Stimulated activated effector memory CD8-positive, alpha-beta T cell treated with anti-CD3 and anti-CD28 coated beads, Interleukin-12 subunit alpha, Interleukin-12 subunit beta, amount 100 ng/mL, for 72 hours (primary cell): ENCODE measurements at places on chromosomes 2 and 18.
A peak's percentile ranks its signal among the peaks of the same experiment; 100 is the strongest.

GRCh38 chr18:76437011-76437410, 58.0 kb downstream of the ZNF516 start:
- DNase-seq: no peak

DNA sequence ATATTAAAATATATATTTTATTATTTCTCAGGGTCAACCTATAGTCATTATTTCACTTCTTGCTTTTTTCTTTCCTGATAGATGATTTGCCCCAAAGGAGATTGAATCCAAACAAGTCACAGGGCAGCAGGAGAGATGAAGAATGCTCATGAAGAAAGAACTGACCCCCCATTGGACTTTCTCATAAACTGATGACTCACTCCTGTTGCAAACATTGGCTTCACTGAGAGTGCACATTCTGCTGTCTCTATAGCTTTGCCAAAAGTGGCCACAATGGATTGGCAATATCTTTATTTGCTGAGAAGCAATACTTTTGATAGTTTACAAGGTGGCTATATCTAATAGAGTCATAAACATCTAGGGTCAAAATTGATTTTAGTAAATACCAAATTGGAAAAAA, 55.9 kb upstream of the ZNF385B start:
- no peak for DNase-seq

- no peak for DNase-seq
Measured at GRCh38 chr2:160784034-160784433, 290.4 kb upstream of the RBMS1 start.

DNA sequence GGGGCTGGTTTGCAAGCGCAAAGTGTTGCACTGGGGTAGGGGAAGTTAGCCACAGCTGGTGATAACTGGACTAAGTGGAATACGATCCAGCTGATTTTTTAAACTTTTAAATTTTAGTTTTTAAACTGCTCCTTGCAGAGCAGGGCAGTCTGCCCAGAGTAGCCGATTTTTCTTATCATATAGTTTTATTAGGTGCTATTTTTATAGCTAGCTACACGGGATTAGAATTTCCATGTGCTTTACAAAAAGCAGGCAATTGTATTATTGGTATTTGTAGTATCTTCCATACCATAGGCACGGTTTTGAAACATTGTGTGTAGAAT, 9.6 kb downstream of the CPLX4 start:
- DNase-seq: no peak

DNA sequence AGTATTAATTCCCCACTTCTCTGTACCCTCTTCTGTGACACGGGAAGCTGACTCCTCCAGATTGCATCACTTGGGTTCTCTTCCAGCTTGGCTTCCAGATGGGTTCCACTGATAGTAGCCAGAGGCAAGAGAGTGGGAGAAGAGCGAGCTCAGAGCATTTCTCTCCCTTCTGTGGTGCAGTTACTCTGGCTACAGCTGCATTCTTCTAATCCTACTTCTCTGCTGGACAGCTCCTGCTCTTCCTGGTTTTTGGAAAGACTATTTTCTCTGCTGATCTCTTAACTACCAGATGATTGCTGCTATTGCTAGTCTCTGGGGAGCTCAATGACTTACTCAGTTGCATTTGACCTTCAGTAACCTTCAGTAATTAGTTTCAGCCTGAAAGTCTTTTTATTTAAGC, 187.5 kb upstream of the MAP2 start:
- DNase-seq: no peak

DNA sequence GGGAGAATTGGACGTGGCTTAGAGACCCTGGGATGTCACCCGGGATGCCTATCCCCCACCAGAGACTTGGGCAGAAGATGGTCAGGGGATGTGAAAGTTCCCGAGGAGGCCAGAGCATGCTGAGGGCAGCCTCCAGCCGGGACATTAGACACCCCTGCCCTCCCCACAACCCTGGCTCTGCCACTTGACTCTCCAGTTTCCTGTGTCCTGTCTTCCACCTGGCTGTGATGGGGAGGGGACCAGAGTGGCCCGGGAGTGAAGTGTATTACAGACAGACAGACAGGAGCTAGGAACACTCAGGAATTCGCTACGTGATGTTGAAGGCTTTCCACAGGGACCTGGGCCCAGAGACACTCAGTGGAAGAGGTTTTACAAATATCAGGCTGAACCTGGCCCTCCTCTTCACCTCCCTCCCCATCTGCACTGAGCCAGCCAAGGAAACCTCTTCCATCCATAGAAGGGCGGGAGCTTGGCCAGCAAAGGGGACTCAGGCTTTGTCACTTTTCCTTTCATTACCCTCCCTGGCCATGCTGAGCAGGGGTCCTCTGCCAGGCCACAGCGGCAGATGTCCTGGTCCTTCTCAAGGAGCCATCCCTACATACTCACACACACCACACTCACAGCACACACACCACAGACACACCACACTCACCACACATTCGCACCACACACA, 60.7 kb downstream of the SDC1 start:
- no peak for DNase-seq

DNA sequence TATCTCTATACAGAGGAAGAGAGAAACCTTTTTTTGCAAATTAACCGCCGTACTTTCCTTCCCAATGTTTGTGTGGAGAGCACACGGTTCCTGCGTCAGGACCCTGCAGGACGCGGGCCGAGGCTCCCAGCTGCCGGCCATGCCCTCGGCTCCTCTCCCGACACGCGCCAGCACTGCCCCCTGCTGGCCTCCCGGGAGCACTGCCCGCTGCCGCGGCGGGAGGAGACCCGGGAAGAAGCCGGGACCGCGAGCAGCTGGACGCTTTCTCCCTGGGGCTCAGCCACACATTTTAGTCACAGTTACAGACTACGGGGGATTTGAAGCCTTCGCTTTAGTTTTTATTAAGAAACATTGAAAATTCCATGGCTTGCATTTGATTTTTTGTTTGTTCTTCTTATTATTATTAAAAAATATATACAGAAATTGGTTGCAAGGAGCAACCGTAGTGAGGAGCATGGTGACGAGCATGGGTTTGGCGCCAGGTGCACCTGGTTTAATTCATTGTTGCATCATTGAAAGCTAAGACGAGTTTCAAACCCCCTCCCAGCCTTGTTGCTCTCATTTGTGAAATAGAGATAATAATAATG, 401.2 kb downstream of the GALR1 start:
- peak; percentile 81 for DNase-seq

DNA sequence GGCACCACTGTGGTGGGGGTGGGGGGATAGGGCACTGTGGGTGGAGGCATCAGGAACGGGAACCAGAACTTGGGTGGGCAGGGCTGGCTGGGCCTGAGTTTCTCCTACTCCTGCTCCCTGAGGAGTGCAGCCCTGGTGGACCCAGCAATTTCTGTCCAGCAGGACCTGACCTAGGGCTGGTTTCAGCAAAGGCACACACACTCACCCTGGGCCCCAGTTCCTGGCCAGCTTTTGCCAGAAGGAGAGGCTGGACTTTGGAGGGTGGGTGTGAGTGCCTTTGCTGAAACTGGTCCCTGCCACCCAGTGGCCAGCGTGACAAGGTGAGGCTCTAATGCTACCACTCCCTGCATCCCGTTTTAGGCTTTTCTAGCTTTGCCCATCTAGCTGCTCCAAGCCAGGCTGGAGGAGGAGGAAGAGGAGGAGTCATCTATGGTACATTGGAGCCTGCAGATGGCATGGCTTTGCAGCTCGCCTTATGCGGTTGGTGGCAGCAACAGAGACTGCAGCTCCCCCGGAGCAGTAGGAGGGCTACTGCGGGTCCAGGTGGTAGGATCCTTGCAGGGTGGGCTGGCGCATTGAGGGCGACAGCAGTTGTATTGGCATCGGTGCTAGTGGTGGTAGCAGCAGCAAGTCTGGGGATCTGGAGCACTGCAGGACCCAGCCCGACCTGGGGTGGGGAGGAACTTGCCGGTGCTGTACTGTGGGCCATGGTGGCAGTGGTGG, 40.4 kb upstream of the IMP4 start:
- no peak for DNase-seq

DNA sequence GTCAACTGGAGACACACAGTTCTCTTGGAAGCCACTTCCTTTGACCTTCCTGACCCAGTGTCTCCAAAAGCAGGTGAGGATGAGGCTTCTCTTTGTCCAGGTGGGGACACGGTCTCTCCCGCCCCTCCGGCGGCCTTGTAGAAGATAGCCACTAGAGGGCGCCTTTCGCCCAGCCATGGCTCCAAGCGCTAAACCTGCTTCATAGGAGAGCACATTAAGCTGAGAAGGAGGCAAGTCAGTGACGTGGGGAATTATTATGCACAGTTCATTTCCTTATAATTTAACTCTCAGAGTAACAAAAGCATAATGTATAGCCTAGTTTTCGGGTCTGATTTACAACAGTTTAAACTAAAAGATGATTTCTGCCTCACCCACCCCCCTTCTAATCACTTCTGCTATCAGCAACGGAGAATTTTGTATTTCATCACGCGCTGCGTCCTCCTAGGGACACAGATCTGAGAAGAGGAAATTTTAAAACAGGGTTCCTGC, 208.7 kb downstream of the ICOS start:
- peak; percentile 67 for DNase-seq

DNA sequence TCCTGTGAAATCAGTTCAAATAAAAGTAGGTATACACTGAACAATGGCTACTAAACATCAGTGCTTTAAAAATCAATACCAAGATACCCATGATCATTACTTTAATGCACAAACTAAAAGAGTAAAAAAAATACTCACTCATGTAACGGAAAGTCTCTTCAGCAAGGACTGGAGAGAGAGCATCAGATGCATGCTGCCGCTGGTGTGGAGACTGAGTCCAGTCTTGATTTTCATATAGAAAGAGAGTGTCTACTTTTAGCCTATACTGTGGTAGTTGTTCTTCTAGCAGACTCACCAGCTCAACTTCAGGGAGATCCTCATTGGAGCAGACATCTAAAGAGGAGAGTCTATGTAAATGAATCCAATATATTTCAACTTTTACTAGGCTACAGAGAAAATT, 44.0 kb downstream of the TRAK2 start:
- no peak for DNase-seq

- DNase-seq: peak; percentile 20
Measured at GRCh38 chr18:12990123-12990475, 1.1 kb upstream of the CEP192 start.

DNA sequence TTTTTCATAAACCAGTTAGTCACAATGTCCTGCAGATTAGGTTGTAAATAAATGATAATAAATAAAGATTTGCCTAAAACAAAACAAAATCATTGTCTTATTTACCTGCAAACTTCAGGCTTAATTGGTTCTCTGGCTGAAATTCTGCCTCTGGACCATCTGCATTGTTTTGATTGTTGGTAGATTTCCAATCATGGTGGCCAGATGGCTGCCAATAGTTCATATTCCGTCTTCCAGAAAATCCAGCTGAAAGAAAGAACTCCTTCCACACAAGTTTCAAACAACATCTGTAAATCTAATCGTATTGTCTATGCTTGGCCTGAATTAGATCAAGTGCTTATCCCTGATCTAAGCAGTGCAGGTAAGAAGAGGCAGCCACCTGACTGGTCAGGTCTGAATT, 771.1 kb upstream of the ZEB2 start:
- DNase-seq: no peak

DNA sequence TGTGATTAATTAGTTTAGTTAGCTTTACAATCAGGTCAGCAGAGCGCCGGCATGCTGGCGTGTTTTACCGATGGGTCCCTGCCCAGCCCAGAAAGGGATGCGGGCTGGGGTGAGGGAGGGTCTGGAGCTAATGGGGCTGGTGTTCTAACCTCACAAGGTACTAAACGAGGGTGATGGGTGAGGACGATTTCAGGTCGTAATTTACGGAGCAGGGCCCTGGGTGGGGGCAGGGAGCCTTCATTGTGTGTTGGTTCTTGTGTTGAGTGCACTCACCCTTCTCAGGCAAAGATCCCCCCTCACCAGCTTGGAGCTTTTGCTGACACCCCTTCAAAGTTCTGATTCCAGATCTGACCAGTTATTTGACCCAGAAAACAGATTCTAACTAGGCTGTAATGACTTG, 39.5 kb downstream of the PTGR3 start:
- DNase-seq: no peak

DNA sequence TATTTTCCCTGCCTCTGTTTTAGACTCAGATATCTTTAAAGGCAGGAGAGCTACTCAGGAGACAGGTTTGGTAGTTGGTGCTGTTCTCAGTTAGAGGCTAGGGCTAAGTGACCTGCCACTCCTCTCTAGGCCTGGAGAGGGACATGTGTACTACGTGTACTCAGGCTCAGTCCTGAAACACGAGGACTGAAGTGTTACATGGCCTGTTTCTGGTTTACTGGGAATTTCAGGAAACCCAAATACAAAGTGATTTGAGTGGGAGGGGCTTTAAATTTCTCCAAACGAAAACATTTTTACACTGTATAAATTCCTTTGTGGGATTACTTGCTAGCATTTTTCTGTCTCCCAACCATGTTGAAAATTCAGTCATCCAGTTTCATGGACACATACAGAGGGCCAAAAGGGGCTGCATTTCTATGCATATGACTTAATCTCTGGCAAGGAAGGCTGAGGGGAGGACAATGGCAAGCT, 343.3 kb downstream of the CYP26B1 start:
- DNase-seq: no peak

DNA sequence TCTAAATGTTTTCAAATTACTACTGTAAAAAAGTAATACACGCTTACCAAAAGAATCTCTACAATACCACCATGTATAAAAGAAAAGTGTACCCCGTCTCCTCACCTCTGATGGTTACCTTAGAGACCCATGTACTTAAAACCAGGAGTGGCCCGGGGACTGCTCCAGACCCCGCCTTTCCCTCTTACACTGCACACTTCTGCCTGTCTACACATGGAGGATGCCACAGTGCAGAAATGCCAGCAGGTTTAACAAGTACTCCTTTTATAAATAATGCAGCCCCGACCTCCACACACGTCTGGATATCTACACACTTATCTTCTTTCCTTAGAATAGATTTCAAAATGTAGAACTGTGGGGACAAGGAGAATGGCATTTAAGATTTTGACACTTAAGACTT, 5.3 kb downstream of the HDAC4 start:
- DNase-seq: no peak

- DNase-seq: no peak
Measured at GRCh38 chr18:37543321-37543720, 22.3 kb downstream of the CELF4 start.

DNA sequence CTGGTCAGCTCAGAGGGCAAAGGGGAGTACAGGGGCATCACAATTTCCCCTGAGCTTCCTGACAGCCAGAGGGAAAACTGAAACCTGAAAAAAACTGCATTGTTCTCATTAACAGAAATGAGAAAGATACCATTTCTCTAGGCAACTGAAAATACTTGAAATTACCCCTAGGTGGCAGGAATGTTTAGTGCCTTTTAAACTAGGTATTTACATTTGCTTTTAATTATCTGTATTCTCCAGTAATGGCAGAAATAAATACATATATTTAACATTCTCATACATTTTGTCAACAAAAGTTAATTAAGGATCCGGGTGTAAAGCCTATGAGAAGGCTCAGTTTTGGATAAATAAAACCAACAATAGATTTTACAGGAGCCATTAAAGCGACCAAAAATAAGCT, 34.5 kb downstream of the RPL31 start:
- DNase-seq: no peak

GRCh38 chr2:136247204-136247950, 129.4 kb upstream of the CXCR4 start:
- no peak for DNase-seq

DNA sequence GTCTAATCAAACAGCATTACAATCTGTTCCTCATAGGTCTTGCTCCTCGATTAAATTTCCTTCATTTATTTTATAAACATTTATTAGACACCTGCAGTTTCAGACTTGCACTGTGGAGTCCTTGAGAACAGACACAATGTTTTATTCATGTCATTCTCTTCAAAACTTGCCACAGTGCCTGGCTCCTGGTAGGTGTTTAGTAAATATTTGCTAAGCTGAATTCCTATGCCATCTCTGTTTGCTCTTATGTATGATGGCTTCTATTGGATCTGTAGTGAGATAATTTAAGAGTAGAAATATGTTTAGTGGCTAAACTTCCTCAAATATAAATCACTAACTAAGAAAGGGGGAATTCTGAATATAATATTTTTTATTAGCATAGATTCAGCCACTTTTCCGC, 61.4 kb downstream of the LRATD1 start:
- no peak for DNase-seq
